ENCODE measurements at places on chromosomes 16 and 17.

GRCh38 chr16:30760577-30761426, 1.1 kb downstream of the CFAP119 start:
- DNase-seq, result no peak

DNA sequence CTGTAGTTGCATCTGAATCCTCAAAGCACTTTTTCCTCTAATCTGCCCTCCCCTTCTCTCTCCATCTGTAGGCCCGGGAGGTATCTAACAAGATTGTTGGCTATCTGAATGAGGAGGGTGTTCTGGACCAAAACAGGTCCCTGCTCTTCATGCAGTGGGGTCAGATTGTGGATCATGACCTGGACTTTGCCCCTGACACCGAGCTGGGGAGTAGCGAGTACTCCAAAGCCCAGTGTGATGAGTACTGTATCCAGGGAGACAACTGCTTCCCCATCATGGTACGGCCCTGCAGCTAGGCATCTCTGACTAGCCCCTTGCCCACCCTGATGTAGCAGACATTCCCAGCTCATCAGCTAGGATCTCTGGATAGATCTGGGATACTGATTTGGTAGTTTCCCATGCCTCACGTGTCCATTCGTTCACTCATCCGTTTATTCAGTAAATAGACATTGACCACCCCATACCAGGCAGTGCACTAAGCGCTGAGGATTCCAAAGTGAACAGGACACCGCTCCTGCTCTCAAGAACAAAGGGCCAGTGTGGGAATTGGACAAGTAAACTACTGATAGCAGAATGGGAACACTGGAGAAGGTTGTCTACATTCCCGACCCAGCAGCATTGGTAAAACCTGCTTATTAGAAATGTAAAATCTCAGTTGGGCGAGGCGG, 12.1 kb downstream of the LPO start:
- no peak for DNase-seq

- DNase-seq, result no peak
These were observed 785.6 kb upstream of the SOX9 start for GRCh38 chr17:71335212-71335611.

- no peak for DNase-seq
These were observed 31.4 kb downstream of the C16orf54 start for GRCh38 chr16:29714396-29714795.

DNA sequence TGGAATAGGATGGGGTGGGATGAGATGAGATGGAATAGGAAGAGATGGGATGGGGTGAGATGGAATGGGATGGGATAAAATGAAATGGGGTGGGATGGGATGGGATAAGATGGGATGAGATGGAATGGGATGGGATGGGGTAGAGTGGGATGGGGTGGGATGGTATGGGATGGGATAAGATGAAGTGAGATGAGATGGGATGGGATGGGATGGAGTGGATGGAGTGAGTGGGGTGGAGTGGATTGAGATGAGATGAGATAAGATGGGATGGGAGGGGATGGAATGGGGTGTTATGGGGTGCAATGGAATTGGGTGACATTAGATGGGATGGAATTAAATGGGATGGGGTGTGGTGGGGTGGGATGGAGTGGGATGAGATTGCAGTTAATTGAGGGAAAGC, 279.2 kb upstream of the CDH5 start:
- no peak for DNase-seq

DNA sequence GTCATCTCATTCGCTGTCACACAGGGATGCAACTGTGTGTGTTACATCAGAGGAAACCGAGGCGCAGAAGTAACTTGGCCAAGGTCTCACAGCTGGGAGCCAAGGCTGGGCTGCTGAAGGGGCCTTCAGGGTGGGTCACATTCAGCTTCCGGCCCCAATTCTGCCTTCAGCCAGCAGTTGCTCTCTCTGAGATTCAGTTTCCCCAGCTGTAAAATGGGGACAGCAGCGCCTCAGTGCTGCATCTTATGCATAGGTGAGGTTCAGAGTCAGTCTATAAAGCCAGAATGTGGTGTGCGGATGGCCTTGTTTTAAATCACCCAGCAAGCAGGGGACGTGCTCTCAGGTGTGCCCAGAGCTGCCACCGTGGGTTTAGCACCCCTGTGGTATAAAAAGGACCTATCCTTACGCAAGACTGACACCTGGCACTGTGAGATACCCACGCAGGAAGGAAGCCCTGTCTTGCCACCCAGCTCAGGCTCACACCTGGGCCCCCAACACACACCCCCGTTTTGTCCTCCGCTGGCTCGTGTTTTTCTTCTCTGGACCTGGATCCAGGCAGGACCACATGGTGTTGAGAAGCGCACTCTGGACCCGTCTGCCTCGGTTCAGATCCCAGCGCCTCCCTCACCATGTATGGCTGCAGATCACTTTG, 94.6 kb upstream of the GSE1 start:
- DNase-seq, result no peak

DNA sequence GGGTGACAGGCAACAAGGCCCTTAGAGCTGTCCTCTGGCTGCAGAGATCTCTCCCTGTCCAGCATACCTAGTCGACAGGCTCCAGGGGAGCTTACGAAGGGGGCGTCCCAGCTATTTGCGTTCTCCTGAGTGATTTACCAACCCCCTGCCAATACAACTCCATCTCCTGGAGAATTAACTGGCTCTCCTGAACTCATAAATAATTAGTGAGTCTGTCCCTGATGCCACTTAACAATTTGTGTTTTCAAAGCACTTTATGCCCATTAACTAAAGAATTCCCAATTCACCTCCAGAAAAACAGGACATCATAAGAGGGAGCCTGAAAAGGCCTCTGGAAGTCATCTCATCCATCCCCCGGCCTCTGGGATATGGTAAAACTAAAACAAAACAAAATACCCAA, 26.7 kb downstream of the SDK2 start:
- no peak for DNase-seq

DNA sequence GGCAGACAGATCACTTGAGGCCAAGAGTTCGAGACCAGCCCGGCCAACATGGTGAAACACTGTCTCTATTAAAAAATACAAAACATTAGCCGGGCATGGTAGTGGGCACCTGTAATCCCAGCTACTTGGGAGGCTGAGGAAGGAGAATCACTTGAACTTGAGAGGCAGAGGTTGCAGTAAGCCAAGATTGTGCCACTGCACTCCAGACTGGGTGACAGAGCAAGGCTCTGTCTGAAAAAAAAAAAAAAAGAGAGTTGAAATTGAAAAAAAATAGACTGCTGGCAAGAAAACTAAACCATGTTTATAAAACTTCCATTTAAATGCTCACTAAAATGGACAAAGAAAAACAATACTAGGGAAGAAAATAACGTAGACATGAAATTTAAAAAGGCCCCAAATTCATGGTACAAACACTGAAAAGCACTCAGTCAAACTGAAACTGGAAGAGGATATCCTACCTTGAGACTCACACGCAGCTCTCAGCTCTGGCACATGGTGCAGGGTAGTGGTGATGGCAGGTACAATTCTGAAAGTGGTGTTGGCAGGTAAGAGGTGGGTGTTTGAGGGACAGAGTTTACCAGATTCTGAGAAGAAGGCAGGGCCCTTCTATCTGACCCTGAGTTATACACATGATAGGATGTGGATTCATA, 19.3 kb downstream of the CNTROB start:
- DNase-seq, result peak; percentile 75

DNA sequence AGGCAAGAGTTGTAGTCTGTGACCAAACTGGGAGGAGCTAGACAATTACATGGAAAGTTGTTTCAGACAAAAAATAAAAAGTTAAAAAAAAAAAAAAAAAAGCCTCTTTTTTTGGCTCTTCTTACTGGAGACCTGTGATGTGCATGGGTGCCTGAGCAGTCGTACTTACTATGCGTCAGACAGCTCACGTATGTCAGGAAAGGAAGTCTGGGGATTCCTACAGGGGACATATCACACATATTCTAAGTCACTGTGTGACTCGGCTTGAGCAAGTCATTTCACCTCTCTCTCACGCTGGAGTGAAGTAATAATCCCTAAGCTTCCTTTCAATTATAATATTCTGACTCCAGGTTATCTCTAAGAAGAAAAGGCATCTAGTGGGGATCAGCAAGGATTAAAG, 6.0 kb downstream of the SLFN14 start:
- no peak for DNase-seq

DNA sequence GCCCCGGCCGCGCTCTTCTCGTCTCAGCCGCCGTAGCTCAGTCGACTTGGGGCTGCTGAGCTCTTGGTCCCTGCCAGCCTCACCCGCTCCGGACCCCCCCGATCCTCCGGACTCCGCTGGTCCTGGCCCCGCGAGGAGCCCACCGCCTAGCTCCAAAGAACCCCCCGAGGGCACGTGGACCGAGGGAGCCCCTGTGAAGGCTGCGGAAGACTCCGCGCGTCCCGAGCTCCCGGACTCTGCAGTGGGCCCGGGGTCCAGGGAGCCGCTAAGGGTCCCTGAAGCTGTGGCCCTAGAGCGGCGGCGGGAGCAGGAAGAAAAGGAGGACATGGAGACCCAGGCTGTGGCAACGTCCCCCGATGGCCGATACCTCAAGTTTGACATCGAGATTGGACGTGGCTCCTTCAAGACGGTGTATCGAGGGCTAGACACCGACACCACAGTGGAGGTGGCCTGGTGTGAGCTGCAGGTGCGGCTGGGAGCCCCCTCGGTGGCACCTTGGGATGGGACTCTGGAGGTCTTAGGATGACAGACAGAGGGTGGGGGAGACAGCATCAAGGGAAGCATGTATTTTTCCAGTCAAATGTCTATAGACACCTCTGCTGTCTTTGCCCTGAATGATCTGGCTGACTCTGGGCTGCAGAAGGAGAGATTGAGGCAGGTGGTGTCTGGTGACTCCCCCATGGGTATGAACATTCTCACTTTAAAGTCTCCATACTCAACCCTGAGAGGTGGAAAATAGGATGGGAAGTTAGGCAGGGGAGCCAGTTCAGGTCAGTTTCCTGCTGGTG, 635 bp downstream of the WNK4 start:
- DNase-seq, result no peak

DNA sequence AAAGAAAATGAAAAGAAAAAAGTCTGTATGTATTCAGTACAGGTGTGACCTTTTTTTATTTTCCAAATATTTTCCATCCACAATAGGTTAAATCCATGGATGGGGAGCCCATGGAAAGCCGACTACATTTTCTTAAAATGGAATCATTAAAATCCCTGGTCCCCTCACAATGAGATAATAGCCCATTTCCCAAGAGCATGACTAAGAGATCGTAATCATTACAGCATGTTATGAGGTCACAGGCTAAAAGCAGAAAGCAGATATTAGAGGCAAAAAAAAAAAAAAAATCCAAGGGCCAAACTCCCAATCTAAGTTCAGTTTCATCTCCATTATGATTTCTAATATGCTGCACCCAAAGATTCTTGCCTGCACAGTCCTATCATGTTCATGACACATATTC, 44.7 kb downstream of the CYTH1 start:
- DNase-seq, result no peak

GRCh38 chr16:85483424-85483823, 129.7 kb upstream of the GSE1 start:
- no peak for DNase-seq

GRCh38 chr16:10868596-10869469, 8.2 kb upstream of the CIITA start:
- DNase-seq, result no peak

GRCh38 chr17:65797809-65798208, 236.4 kb upstream of the AXIN2 start:
- DNase-seq, result no peak

DNA sequence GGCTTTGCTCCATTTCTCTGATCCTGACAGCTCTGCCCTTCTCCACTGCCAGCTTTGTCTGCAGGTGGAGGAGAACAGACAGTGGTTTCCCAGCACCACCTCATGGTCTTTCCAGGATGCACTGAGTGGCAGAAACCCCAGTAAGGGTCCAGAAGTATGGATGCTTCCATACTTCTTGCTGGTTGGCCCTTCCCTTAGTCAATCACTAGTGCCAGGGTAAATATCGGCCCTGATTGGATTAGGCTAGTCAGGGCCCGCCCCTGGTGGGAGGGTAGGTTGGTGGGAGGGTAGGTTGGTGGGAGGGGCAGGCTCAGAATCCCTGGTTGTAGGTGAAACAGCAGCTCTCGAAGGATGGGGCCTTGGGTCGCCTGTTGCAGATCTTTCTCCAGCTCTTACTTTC, 10.2 kb downstream of the RNF213 start:
- peak; percentile 36 for DNase-seq

GRCh38 chr16:78461087-78461486, 361.6 kb downstream of the WWOX start:
- DNase-seq, result no peak

GRCh38 chr16:79914961-79915720, 314.6 kb upstream of the MAF start:
- no peak for DNase-seq

DNA sequence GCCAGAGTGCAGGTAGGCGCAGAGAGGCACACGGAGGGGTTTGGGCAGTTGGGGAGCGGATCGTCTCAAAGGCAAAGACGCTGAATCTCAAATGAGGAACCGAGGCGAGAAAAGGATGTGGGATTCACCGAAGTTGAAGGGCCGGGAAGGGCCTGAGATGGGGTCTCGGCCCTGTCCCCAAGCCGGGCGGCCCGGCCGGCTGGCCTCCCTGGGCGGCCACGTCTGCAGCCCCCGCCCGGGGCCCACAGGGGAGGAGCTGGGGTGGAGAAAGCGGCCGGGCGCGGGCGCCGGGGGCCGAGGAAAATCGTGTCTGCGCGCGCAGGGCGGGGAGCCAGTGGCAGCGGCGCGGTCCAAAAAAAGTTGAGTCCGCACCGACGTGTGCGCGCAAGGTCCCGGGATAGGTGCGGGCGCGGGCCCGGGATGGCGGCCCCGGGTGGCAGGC, 458 bp downstream of the SLC12A4 start:
- peak; percentile 25 for DNase-seq

GRCh38 chr16:87324411-87325275, 7.5 kb upstream of the C16orf95 start:
- DNase-seq, result peak; percentile 45
